HEK293T (cell line): ENCODE measurements at places on chromosomes 16 and 17.
A peak's percentile ranks its signal among the peaks of the same experiment; 100 is the strongest.

- peak; percentile 67 for DNase-seq
Measured at GRCh38 chr17:70677783-70678647, 508.7 kb downstream of the KCNJ2 start.

DNA sequence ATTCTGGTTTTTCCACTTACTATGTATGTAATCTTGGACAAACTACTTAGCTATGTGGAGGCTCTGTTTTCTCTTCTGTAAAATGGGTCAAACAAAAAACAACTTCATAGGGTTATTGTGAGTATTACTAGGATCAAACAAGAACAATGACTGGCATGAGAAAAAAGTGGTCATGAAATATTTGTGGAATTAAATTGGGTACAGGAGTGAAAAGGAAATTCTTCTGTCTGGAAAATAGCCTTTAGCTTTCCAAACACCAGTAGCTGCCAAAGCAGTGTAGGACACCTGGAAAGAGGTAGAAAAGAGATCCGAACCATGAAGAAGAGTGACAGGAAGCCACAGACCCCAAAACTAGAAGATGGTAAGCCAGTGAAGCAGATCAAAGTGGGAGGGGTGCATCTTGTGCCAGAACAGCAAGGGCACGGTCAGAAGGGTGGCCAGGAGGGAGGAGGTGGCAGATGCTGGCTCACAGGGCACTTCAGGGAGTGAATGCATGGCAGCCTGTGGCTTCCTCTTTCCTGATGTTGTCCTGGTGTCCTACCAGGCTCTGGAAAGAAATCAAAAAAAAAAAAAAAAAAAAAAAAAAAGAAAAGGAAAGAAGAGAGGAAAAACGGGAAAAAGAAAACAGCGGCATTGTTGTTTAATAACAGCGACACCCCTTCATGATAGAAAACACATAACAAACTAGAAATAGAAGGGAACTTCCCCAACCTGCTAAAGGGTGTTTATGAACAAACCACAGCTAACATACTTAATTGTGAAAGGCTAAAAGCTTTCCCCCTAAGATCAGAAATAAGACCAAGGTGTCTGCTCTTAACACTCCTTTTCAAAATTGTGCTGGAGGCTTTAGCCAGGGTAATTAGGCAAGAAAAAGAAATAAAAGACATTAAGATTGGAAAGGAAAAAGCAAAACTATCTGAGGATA, 67.9 kb downstream of the PCTP start:
- DNase-seq: no peak

- no peak for DNase-seq
Measured at GRCh38 chr17:40333781-40334448, 24.9 kb downstream of the RARA start.

GRCh38 chr16:11554053-11554452, 32.7 kb downstream of the LITAF start:
- no peak for DNase-seq

DNA sequence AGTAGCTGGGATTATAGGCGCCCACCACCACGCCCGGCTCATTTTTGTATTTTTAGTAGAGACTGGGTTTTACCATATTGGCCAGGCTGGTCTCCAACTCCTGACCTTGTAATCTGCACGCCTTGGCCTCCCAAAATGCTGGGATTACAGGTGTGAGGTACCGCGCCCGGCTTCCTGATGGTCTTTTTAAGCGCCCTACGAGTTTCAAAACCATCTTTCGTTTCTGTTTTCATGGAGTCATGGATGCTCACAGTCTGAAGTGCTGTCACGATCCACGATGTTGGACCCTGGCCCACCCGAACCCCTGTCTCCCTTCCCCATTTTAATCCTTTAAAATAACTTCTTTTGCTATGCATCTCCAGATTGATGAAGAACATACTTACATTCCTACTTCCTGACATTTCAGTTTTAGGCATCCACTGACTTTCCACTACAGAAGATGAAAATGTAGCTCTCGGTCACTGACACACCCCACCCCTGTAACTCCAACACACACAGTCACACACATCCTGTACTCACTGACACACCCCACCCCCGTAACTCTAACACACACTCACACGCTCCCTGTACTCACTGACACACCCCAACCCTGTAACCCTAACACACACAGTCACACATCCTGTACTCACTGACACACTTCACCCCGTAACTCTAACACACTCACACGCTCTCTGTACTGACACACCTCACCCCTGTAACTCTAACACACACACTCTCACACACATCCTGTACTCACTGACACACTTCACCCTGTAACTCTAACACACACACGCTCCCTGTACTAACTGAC, 22.6 kb upstream of the WDR45B start:
- DNase-seq: no peak

- no peak for DNase-seq
Measured at GRCh38 chr17:8314797-8315763, 5.0 kb downstream of the ARHGEF15 start.

GRCh38 chr17:16374146-16374938, 6.5 kb upstream of the UBB start:
- no peak for DNase-seq

GRCh38 chr17:30477774-30478115, 537 bp downstream of the GOSR1 start:
- DNase-seq: no peak

- DNase-seq: no peak
Measured at GRCh38 chr17:28634206-28634865, 10.6 kb downstream of the BLTP2 start.

DNA sequence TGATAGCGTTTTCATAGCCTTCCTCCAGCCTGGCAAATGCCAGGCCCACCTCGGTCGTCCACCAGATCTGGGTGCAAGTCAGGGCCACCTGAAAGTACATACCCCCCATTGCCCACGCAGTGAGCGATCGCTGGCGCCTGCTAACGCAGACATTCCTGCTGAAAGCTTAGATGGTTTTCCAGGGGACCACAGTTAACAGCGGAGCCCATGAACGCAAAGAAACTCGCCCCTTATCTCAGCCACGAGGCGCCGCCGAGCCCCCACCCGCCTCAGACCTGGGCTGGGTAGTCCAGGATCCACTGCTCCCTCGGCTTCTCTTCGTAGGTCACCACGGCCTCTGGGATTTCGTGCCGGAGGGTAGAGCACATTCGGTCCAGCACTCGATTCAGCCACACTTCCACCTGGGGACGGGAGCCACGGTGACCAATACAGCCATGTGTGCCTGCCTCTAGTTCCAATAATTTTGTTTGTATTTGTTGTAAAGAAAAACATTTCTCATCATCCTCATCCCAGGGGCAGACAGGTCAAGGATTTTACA, 74.5 kb downstream of the DNAH17 start:
- DNase-seq: no peak

DNA sequence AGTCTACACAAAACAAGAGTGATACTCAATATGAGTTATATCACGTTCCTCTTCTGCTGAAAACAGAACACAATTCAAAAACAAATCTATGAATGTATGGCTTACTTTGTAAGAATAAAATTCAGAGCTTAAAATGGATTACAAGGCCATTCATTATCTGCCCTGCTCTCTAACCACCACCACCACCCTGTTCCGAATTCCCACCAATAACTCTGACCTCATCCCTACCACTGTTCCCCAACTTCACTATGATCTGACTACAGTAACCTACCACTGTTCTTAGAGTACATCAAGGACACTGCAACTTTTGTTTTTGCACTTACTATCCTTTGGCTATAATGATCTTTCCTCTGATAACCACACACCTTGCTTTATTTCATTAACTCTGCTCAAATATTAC, 21.3 kb downstream of the FBXL20 start:
- DNase-seq: no peak

GRCh38 chr17:62791767-62792446, 16.2 kb downstream of the MARCHF10 start:
- DNase-seq: no peak

- DNase-seq: no peak
Measured at GRCh38 chr17:31374094-31374447, 17.4 kb upstream of the RAB11FIP4 start.

- no peak for DNase-seq
Measured at GRCh38 chr16:86540894-86541293, 14.1 kb downstream of the MTHFSD start.

DNA sequence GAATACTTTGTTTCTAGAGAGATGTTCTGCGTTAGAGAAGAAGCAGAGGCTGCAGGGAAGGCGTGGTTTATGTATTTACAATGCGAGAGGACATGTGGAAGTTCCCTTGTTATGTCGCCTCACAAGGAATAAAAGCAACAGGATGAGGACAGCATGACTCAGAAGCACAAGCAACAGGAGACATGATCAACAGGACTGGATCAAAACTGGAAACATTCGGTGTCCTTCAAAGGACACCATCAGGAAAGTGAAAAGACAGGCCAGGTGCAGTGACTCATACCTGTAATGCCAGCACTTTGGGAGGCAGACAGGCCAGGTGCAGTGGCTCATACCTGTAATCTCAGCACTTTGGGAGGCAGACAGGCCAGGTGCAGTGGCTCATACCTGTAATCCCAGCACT, 52.6 kb downstream of the CCDC57 start:
- DNase-seq: no peak

GRCh38 chr17:55492781-55493341, 18.4 kb downstream of the SMIM36 start:
- no peak for DNase-seq

- DNase-seq: no peak
Measured at GRCh38 chr17:73118139-73118538, 25.7 kb upstream of the SLC39A11 start.

GRCh38 chr16:29972992-29973383, 680 bp upstream of the TAOK2 start:
- no peak for DNase-seq

DNA sequence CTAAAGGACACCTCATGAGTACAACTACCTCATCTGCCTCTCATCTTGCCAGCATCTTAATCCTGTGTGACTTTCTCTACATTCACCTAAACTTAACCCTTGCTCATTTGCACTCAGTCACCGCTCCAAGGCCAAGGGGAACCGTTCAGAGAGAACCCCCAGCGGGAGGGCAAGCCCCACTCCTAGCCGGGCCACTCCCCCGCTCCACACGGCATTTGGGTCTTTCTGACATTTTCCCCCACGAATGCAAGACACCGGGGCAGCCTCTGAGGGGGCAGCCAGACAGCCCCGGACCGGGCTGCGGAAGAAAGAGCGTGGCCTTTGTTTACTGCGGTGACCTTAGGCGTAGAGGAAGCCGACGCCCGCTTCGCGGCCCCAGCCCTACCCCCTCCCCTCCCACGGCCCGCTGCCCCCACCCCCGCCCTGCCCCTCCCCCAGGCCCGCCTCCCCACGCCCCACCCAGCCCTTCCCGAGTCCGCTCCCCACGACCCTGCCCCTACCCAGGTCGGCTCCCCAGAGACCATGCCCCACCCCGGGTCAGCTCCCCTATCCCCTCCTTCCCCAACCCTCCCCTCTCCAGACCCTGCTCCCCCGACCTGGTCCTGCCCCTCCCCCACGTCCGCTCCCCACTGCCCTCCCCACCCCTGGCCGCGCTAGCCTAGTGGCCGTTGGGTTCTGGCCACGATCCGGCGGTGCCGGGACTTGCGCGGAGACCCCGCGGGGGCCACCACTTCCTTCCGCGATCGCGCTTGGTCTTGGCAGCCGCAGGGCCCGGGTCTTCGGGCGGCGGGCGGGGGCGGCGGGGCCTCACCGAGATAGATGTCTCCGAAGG, 789 bp downstream of the CSNK1D start:
- DNase-seq: peak; percentile 63

DNA sequence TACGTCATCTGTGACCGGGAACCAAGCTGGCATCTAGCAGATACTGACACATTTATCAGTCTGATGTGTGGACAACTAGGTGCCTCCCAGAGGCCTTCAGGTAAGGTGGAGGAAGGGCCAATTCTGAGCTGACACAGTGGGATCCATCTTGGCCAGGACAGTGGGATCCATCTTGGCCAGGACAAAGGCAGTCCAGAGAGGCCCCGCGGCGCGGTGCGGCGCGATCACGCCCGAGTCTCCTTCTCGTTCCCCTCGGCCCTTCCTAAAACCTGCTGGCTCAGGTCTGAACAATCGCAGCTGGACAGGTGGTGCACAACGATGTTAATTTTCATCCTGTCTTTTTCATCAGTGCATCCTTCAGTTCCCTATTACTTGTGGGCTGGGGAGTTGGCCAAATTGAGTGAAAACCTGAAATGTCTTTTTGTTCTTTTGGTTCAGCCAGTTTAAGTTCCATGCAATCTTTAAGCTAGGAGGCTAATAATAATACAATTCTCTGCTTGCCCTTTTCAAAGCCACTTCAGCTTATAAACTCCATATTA, 486 bp upstream of the WSB1 start:
- DNase-seq: no peak

GRCh38 chr17:72667096-72668063, 425.1 kb downstream of the SLC39A11 start:
- DNase-seq: no peak

DNA sequence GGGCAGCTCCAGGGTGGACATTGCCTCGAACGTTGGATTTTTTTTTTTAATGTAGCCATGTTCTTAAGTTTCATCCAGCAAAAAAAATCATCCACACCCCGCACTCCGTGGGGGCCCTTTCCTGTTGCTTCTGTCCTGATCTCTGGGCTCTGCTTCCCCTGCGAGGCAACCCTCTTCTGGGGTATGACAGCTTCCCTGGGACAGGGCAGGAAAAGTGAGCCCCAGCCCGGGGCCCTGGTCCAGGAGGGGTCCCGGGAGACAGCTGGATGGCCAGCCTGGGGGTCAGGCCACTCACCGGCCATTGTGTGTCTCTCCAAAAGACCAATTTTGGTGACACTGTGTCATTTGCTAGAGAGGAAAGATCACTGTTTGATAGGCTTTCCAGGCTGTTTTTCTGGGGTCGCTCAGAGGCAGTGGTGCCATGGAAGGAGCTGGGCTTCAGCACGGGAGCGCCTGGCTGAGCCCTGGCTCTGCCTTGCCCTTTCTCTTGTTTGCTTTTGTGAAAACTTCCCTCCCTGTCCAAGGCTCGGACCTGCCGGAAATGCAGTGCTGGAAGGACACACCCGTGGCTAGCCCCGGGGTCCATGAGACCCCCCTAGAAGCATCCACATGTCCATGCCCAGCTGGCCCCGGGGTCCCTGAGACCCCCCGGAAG, 41.0 kb upstream of the CHMP6 start:
- DNase-seq: no peak

- no peak for DNase-seq
Measured at GRCh38 chr16:20871941-20872815, 28.0 kb downstream of the DCUN1D3 start.

- peak; percentile 25 for DNase-seq
Measured at GRCh38 chr17:2051061-2051932, 3.6 kb upstream of the HIC1 start.
